A172 (cell line): ENCODE measurements at places on chromosomes 6 and 20. TPM values are rescaled to one million over a fixed set of nuclear protein-coding genes. Genes with fewer than 3 reads are reported as not detected.

- DNase-seq: no peak
Observed at GRCh38 chr6:109872968-109873545, 105.1 kb upstream of the GPR6 start.

Gene TCP11
- total RNA-seq: not detected in 2 replicates

Gene MACROD2
- total RNA-seq: 0.02 and 0.46 TPM in 2 replicates

- DNase-seq: no peak
Observed at GRCh38 chr20:12641619-12642018, 367.2 kb upstream of the SPTLC3 start.

DNA sequence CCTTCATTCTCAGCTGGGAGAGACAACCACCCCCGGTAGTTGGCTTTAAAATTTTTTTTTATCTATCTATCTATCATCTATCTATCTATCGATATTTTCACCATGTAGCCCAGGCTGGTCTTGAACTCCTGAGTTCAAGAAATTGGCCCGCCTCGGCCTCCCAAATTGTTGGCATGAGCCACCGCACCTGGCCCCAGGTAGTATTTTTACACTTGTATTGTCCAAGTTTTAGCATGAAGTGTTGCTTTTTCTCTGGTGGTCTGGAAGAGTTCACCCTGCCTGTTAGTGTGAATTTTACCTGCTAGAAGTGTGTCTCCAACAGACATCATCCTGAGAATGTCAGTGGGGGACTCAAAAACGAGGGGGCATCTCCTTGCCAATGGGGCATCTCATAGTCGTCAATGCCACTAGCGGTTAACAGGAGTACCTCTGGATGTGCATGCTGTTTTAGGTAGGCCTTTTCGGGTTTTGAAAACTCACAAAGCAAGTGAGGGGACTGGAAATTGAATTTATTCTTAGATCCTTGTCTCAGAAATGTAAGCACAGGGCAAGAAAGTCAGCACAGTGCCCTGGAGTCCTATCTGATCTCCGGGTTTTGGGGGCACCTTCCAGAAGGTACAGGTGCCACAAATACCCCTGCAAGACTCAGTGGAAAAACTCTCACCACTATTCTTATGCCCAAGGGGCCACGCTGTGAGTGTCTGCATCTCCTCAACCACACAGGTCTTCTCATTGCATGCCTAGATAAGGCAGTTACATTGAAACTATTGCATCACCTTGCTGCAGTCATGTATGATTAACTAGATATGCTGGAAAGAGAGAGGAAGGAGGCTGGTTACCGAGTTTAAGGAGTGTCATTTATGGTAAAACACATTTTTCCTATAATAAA is 37.1 kb downstream of the TNFAIP3 start:
- DNase-seq: no peak

Gene HTR1E
- not detected in 2 replicates for total RNA-seq

Gene USP49
- 0.74 and 1.1 TPM in 2 replicates for total RNA-seq

Gene OR2H2
- total RNA-seq: not detected in 2 replicates

Gene SIRPB1
- 0.55 and 0.74 TPM in 2 replicates for total RNA-seq

GRCh38 chr6:53765270-53765669 is 29.5 kb upstream of the LRRC1 start:
- DNase-seq: no peak
